ENCODE measurements at places on chromosomes 7 and 10. TPM values are rescaled to one million over a fixed set of nuclear protein-coding genes. Genes with fewer than 3 reads are reported as not detected.

Gene PPP1R9A
- 16.0 TPM for total RNA-seq

Gene FKBP9
- total RNA-seq = 56.8 TPM

Gene FXYD4
- not detected for total RNA-seq

Gene SPDYE6
- not detected for total RNA-seq

Gene ENO4
- 0.71 TPM for total RNA-seq

Gene TUBB8
- not detected for total RNA-seq

Gene KNDC1
- total RNA-seq = 0.63 TPM

GRCh38 chr10:35327790-35328403 is 8.4 kb upstream of the CCNY start:
- no peak for DNase-seq
- no peak overlapping the region for H3K27ac ChIP-seq
- H3K36me3 ChIP-seq = no peaks in the 10 kb centered on the region
- no peak overlapping the region for H3K4me3 ChIP-seq
- no peaks in the 10 kb centered on the region for H3K27me3 ChIP-seq

- no peaks in the 10 kb centered on the region for H3K27me3 ChIP-seq
- H3K36me3 ChIP-seq = no peaks in the 10 kb centered on the region
- no peak overlapping the region for H3K4me3 ChIP-seq
- no peak for DNase-seq
- no peaks in the 10 kb centered on the region for H3K4me1 ChIP-seq
Measured at GRCh38 chr10:25047591-25048301, 31.3 kb downstream of the THNSL1 start.

DNA sequence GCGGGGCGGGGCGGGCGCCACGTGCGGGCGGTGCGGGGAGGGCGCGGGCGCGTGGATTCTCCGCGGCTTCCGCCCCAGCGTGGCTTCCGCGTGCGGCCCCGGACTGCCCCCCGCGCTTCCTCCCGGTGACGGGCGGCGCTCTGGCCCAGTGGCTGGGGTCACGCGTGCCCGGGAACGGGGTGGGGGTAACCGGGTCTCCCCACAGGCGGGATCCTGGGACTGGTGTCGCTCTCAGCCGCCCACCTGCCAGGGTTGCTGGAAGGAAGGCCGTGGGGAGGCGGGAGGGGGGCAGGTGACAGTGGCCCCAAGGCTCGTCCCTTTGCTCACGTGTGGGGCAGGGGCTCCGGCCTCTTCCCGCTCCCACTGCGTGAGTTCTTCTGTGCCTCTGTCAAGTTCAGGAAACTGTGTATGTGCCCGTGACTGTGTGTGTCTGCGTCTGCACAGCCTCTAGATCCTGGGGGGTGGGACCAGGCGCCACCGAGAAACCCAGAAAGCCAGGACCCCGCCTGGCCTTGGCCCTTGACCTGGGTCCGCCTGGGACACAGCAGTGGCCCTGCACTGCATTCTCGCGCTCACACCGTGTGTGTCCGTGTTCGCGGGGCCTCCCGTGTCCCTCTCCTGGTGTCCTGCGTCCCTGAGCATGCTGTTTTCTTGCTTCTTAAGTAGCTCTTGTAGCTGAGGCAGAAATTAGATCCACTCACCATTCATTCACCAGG is 919 bp downstream of the MAFK start:
- H3K27ac ChIP-seq = peak overlapping the region; percentile 98
- H3K36me3 ChIP-seq = no peaks in the 10 kb centered on the region
- H3K4me3 ChIP-seq = peak overlapping the region; percentile 44
- peaks cover 17% of the 10 kb centered on the region for H3K4me1 ChIP-seq
- no peaks in the 10 kb centered on the region for H3K27me3 ChIP-seq
- DNase-seq = peak; percentile 57

- no peaks in the 10 kb centered on the region for H3K27me3 ChIP-seq
- H3K4me3 ChIP-seq = no peak overlapping the region
- no peak for DNase-seq
- no peaks in the 10 kb centered on the region for H3K4me1 ChIP-seq
- no peak overlapping the region for H3K27ac ChIP-seq
Measured at GRCh38 chr7:143085109-143085508, 33.0 kb downstream of the OR6V1 start.

DNA sequence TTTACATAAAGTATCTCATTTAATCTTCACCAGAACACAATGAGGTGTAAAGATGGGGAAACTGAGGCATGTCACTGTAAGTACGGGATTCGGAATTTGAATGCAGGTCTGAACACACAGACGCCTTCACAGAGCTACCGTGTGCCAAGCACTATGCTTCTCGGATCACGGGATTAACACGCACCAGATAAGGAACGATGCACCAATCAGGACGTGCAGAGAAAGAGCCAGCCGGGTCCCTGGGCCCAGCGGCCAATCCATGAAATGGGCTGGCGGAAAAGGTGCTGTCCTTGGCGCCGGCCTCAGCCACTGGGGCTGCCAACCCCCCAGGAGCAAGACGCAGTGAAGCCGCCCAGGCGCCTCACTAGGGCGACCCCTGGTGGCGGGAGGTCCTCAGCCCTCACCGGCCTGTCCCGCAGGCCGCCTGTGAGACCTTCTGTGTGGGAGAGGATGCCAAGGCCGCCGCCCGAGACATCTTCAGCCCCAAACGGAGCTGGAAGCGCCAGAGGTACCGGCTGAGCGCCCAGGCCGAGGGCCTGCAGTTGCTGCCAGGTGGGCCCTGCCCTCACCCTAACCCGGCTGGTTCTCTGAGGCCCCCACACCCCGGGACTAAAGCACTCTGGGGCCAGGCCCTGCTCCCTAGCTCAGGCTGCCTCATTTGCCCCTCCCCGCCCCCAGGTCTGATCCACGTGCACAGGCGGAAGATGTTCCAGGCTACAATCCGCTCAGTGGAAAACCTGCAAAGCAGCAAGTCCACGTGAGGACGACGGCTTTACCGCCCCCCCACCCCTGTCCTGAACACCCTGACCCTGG is 15.6 kb downstream of the ATG9B start:
- H3K27me3 ChIP-seq = no peaks in the 10 kb centered on the region
- no peak overlapping the region for H3K27ac ChIP-seq
- peak; percentile 36 for DNase-seq
- H3K36me3 ChIP-seq = no peaks in the 10 kb centered on the region

- no peaks in the 10 kb centered on the region for H3K27me3 ChIP-seq
- no peaks in the 10 kb centered on the region for H3K4me1 ChIP-seq
- no peak for DNase-seq
- H3K27ac ChIP-seq = no peak overlapping the region
- no peak overlapping the region for H3K4me3 ChIP-seq
Measured at GRCh38 chr7:119959811-119960210, 313.2 kb upstream of the KCND2 start.

GRCh38 chr10:69465457-69466157 is 14.3 kb downstream of the TSPAN15 start:
- no peak for DNase-seq
- no peaks in the 10 kb centered on the region for H3K36me3 ChIP-seq
- H3K4me3 ChIP-seq = no peak overlapping the region
- H3K4me1 ChIP-seq = no peaks in the 10 kb centered on the region
- H3K27me3 ChIP-seq = no peaks in the 10 kb centered on the region

DNA sequence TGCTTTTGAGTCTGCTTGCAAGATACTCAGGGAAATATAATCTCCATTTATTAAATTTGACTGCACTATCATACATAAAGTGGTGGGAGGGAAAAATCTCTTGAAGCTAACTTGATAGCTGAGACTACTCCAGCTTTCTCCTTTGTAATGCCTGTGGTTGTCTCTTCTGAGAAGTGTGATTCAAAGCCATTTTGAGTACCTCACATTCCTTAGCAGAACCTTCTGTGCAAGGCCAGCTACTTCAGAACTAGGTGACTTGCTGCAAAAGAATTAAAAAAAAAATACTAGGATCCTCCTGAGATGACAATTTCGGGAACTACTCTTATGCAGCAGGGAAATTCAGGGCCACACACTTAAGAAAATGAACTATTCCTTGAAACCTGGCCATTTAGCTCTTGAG is 294.8 kb downstream of the MDFIC start:
- no peak overlapping the region for H3K27ac ChIP-seq
- no peak for DNase-seq
- H3K36me3 ChIP-seq = no peaks in the 10 kb centered on the region
- no peak overlapping the region for H3K4me3 ChIP-seq

GRCh38 chr7:6614953-6615722 is at the start of gene ZNF853:
Gene ZNF853 (plus strand): TSS chr7:6615610. CDS start chr7:6616175, 565 bp downstream.
- DNase-seq = peak; percentile 28
- no peaks in the 10 kb centered on the region for H3K27me3 ChIP-seq
- H3K36me3 ChIP-seq = no peaks in the 10 kb centered on the region

GRCh38 chr7:30330134-30331111 is 46.0 kb downstream of the ZNRF2 start:
- no peaks in the 10 kb centered on the region for H3K27me3 ChIP-seq
- H3K27ac ChIP-seq = no peak overlapping the region
- no peak for DNase-seq
- no peaks in the 10 kb centered on the region for H3K36me3 ChIP-seq
- no peak overlapping the region for H3K4me3 ChIP-seq
- peaks cover 23% of the 10 kb centered on the region for H3K4me1 ChIP-seq

GRCh38 chr10:77290528-77291155 is 347.0 kb downstream of the KCNMA1 start:
- DNase-seq = no peak
- no peak overlapping the region for H3K4me3 ChIP-seq
- no peaks in the 10 kb centered on the region for H3K27me3 ChIP-seq
- no peaks in the 10 kb centered on the region for H3K36me3 ChIP-seq
- H3K4me1 ChIP-seq = peaks cover 8% of the 10 kb centered on the region
- no peak overlapping the region for H3K27ac ChIP-seq

GRCh38 chr7:142365410-142365842 is 107.6 kb upstream of the PRSS58 start:
- no peak overlapping the region for H3K27ac ChIP-seq
- DNase-seq = no peak
- no peaks in the 10 kb centered on the region for H3K27me3 ChIP-seq
- no peak overlapping the region for H3K4me3 ChIP-seq
- H3K4me1 ChIP-seq = no peaks in the 10 kb centered on the region

- peak overlapping the region; percentile 90 for H3K27ac ChIP-seq
- DNase-seq = peak; percentile 50
- no peaks in the 10 kb centered on the region for H3K36me3 ChIP-seq
- H3K27me3 ChIP-seq = no peaks in the 10 kb centered on the region
- H3K4me3 ChIP-seq = peak overlapping the region; percentile 90
- peaks cover 3% of the 10 kb centered on the region for H3K4me1 ChIP-seq
Measured at GRCh38 chr7:10973942-10974911, 555 bp downstream of the PHF14 start.

DNA sequence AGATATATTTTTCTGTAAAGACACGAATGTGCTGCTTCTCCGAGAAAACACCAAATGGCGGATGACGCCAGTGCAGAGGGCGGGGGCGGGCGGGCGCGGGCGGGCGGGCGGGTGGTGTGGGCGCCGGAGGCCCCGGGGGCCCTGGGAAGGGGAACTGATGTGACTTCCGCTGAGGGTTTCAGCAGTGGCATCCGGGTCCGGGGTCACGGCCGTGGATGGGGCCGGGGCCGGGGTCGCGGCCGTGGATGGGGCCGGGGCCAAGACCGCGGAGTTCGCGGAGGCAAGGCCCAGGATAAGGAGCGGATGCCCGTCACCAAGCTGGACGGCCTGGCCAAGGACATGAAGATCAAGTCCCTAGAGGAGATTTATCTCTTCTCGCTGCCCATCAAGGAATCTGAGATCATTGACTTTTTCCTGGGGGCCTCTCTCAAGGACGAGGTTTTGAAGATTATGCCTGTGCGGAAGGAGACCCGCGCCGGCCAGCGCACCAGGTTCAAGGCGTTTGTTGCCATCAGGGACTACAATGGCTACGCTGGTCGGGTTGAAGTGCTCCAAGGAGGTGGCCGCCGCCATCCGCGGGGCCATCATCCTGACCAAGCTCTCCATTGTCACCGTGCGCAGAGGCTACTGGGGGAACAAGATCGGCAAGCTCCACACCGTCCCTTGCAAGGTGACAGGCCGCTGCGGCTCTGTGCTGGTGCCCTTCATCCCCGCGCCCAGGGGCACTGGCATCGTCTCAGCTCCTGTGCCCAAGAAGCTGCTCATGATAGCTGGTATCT is 20.3 kb upstream of the IGF2BP3 start:
- DNase-seq = peak; percentile 63
- H3K4me1 ChIP-seq = no peaks in the 10 kb centered on the region
- H3K36me3 ChIP-seq = no peaks in the 10 kb centered on the region
- H3K27me3 ChIP-seq = no peaks in the 10 kb centered on the region
- peak overlapping the region; percentile 13 for H3K4me3 ChIP-seq

DNA sequence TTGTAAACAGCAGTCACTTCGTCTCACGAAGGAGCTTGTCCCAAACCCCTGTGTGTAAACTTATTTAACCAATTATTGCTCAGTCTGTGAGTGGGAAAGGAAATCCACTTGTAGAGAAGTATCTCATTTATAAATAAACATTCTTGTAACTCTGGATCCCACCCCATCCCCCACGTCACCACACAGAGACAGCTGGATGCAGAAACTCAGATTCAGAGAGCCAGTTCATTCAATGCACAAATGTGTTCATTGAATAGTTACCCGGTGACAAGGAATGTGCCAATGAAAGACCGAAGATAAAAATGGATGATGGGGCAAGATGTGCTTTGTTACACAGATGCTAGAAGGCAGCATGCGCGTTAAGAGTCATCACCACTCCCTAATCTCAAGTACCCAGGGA is 8.3 kb upstream of the OCM start:
- H3K4me3 ChIP-seq = no peak overlapping the region
- H3K4me1 ChIP-seq = no peaks in the 10 kb centered on the region
- H3K36me3 ChIP-seq = no peaks in the 10 kb centered on the region
- H3K27me3 ChIP-seq = no peaks in the 10 kb centered on the region
- no peak overlapping the region for H3K27ac ChIP-seq

DNA sequence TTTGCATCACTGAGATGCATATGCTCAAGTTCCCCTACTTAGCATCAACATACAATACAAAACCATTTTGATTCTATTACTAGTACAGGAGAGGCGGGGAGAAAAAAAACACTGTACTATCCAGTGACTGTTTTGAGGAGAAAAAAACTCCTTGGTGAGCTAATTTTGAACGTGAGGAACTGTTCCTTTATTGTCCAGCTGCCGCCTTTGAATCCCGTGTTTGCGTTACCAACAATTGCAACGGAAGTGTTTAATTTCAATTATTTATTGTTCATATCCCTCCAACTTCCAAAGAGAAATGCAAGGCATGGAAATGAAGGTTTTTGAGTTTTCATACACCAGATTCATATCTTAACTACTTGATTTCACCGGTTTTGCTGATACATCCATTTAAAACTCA is 66.4 kb upstream of the ARHGAP21 start:
- no peaks in the 10 kb centered on the region for H3K27me3 ChIP-seq
- no peak for DNase-seq
- H3K27ac ChIP-seq = no peak overlapping the region
- no peaks in the 10 kb centered on the region for H3K4me1 ChIP-seq
- no peaks in the 10 kb centered on the region for H3K36me3 ChIP-seq
